D341Med (cell line): ENCODE measurements at places on chromosomes 6 and 20.

DNA sequence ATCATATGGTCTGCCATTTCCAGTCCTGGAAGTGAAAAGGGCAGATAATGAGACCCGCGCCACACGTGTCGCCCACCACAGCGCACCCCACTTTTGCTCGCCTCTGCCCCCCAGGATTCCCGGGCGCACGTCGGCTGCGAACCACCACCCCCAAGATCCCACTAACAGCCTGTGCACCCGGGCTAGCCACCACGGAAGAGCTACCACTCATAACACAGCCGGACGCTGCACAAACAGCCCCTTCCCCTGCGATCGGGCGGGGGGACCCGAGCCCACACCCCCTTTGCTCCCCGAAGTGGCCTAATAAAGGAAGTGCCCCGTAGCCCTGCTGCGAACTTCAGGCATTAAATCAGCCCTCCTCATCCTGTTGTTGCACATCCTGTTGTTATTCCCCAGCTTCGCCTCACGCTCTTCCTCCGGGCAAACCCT, 506 bp downstream of the CITED2 start:
- no peak for DNase-seq

GRCh38 chr6:14921170-14921569, 324.7 kb upstream of the JARID2 start:
- DNase-seq, result no peak

DNA sequence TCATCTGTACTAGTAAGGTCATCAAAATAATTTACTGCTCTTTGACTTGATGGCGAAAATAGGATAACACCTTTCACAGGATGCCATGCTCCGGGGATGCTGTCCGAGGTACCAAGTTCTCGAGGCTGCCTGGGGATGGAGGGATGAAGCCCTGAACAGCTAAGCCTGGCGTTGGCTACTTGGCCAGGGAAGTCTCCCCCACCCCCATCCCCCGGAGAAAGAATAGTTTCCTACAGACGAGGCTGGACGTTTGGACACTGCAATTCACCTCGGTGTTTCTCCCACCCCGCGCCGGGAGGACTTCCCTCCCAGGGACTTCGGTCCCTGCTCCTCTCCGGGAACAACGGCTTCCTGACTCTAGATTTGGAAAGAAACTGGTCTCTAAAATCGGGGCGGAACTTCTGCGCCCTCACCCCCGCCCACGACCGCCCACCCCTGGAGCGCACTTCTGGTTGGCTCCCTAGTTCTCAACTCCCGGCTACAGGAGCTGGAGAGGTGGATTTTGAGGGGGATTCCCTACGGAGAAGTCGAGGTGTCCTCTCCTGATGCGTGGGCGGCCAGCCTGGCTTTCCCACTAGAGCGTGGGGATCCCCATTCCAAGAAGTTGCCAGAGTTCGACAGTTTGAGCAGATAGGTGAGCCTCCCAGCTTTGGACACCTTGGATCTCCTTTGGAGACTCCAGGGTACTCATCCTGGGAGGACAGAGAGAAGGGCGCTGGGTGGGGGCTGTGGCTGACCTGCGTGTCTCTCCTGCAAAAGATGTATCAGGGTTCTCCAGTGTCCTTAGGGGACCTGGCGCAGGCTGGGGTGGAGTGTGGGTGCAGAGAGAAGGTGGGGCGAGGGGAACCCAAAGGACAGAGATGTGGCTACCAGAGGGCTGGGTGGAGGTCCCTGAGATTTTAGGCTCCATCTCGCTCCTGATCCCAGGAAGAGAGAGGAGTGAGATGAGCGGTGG, 1.1 kb downstream of the PCSK2 start:
- peak; percentile 18 for DNase-seq

DNA sequence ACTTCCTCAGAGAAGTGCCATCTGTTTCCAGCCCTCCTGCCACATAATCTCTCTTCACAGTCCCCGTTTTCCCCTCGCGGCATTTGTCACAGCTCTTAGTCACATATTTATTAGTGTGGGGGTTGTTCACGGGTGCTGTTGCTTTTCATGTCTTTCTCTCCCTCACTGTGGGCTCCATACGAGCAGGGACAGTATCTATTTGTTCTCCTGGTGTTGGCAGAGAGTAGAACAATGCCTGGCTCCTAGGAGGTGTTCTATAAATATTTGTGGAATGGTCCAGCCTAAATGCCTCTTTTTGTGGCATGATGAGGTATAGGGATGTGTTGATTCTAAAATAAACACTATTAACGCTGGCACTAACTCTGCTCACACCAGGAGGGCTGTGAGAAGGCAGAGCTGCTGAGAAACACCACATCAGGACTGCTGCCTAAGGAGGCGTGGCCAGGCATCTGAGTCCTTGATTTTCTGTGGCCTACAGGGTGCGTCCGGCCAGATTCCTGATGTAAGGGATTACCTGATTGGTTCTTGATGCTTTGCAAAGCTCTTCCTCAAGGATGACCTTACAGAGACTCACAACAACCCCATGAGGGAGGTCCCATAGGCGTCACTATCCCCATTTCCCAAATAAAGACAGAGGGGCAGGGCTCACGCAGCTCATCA, 219.8 kb upstream of the ARID1B start:
- DNase-seq, result peak; percentile 52

DNA sequence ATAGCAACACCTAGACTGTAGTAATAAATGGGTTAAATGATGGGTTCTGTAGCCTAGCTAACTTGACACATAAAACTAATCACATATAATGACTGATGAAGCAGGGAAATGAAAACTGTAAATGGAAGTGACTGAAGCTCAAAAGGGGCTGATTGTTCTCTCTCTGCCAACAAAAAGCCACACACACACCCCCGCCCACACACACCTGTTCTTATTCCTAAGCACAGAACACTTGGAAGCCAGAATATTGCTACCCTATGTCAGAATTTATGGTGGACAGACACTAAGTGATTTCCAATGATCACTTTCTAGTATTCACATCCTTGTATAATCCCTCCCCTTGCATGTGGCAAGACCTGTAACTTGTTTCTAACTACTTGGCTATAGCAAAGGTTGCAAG, 603.5 kb downstream of the UTRN start:
- no peak for DNase-seq

DNA sequence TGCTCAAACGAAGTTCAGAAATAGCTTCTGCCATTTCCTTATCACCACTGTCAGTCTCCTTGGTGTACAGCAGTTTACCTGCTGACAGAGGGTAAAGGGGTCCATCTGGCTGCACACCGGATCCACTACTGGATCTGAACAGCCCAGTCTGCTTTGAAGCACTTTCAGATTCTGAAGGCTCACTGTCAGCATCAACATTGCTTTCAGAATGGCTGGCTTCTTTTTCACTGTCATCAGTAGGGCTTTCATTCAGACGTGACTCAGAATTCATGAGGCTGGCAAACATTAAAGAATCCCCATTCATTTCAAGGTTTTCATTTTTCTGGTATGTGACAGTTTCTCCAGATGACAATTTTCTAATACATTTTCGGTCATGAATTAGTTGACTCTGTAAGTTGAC, 21.0 kb upstream of the PNISR start:
- DNase-seq, result no peak
